Anterior cingulate cortex (tissue), 58 donors: ENCODE measurements at places on chromosomes 11 and 22.

- DNase-seq: no peak
These were observed 83.9 kb downstream of the OR5AK2 start for GRCh38 chr11:57072640-57073039.

DNA sequence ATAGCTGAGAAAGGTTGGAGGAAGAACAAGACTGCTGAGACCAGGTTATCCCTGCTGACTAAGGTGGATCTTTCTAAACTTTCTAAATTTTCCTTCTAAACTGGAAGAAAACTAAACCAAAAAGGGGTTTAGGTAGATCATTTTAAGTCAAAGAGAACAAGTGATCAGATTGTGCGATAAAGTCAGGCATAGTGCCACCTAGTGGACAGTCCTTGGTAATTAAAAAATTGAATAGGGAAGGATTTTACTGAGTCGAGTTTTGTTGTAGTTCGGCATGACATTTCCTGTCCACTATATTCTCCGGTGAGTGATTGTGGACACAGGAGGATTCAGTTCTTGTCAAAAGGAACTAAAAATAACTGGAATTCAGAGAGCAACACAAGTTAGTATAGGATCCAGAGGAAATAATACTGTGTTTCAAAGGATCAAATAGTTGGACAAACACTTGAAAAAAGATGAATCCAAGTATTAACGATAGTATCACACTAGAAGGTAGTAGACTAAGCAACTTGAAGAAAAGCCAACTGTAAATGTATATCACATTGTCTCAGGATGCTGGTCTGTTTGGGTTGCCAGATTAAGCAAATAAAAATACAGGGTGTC lies 1236.4 kb downstream of the FAM181B start:
- no peak for DNase-seq

DNA sequence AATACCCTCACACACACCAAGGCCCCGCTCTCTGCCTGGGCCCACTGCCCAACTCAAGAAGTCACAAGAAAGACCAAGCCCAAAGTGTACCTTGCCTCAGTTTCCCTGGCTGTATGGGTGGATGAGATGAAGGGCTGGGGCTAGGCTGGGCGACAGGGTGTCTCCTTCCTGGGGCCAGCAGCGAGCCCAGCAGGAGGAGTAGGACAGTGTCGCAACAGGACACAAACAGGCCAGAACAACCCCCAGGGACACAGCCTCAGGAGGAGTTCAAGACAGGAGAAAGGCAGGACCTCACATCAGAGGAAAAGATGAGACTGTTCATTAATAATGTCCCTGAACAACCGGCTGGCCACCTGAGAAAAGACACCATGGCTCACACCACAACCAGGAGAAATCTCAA lies 13.3 kb downstream of the CSNK1E start:
- DNase-seq: no peak

GRCh38 chr22:20408891-20409290 lies 14.9 kb downstream of the ZNF74 start:
- DNase-seq: no peak

DNA sequence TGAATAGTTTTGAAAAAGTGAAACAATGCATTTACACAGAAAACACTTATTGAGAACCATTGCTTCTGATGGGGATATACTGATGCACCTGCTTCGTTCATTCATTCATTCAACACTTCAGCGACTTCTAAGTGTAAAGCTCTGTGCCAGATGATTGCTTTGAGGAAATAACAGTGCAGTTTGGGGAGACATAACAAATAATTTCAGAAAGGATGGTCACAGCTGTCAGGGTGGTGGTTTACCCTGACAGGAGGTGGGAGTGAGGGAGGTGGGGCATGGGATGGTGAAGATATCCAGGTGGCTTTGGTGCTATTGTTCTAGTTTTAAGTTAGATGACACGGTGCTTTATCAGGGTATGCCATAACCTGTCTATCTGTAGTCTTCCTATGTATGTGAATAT lies 344.1 kb downstream of the LARGE1 start:
- no peak for DNase-seq

DNA sequence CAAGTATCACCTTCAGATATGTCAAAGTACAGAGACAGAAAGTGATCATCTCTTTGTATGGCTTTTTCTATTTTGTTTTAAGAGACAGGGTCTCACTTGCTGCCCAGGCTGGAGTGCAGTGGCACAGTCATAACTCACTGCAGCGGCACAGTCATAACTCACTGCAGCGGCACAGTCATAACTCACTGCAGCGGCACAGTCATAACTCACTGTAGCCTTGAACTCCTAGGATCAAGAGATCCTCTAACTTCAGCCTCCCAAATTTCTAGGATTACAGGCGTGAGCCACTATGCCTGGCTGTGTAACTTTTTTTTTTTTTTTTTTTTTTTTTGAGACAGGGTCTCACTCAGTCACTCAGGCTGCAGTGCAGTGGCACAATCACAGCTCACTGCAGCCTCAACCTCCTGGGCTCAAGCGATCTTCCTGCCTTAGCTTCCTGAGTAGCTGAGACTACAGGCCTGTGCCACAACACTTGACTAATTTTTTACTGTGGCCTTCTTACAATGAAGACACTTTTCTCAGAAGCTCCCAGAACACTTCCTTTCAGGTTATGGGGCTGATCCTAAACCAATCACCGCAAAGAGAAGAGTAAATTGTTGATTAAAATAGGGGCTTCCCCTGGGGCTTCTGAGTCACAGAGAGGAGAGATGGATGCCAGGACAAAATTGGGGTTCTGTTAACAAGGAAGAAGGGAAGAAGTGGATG lies 9.0 kb upstream of the HIKESHI start:
- DNase-seq: no peak

- no peak for DNase-seq
These were observed 45.3 kb upstream of the NECTIN1 start for GRCh38 chr11:119774172-119774763.

DNA sequence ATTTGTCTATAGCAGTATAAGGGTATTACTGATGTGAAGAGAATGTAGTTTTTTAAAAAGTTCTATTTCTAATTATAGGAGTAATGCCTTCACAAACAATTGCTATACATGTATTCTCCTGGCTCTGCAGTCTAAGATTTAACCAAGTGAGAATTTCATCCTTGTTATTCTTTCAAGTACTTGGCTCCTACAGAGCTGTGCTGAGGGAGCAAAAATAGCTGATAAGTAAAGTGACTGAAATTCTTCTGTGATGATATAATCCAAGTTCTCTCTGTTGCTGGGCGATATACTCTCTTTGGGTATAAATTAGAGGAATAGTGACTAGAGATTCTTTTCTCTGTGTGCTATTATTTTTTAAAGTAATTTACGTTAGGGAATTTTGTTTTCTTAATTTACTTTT lies 68.0 kb downstream of the PGR start:
- DNase-seq: no peak

- no peak for DNase-seq
These were observed 46.4 kb upstream of the HORMAD2 start for GRCh38 chr22:30033901-30034300.

- no peak for DNase-seq
These were observed 12.4 kb downstream of the UCP2 start for GRCh38 chr11:73969991-73970800.
